ENCODE measurements at places on chromosomes 6 and 20. TPM values are rescaled to one million over a fixed set of nuclear protein-coding genes. Genes with fewer than 3 reads are reported as not detected.

- no peak overlapping the region for H3K27ac ChIP-seq
- H3K4me3 ChIP-seq: no peak overlapping the region
- no peaks in the 10 kb centered on the region for H3K4me1 ChIP-seq
Observed at GRCh38 chr6:154637392-154637791, 95.8 kb upstream of the SCAF8 start.

DNA sequence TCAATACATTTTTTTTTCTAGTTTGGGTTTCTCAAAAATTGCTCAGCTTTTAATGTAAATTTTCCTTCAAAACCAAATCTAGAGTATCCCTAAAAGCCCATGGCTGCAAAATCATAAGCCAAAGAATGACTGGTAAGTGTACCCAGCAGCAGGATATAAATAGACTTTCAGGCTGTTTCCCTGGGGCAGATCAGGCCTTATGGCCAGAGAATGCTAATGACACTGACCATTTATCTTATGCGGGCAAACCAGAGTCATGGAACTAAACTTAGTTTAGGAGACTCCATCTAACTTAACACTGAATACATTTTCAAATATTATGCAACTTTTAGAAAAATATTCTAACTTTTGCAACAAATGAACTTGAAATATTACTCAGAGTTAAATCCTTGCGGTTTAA lies 7.4 kb downstream of the OSER1 start:
- peaks cover 36% of the 10 kb centered on the region for H3K36me3 ChIP-seq
- H3K27me3 ChIP-seq: no peaks in the 10 kb centered on the region
- DNase-seq: no peak
- no peak overlapping the region for H3K4me3 ChIP-seq

DNA sequence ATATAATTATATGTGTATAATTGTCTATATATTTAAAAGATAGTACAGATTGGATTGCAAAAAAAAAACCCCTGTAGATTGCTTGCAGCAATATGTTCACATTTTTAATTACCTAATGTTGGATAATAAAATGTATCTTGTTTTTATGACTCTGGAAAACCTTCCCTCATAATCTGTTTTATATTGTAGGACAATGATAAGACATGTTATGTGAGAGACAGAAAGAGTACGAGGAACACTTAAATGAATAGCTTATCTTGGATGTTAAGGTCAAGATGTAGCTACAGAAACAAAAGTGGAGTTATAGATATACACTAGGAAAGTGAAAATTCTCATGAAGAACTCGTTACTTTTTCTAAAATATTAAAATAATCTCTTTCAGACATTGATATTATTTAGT lies 691.6 kb upstream of the IMPG1 start:
- DNase-seq: no peak
- no peak overlapping the region for H3K27ac ChIP-seq
- no peaks in the 10 kb centered on the region for H3K36me3 ChIP-seq
- no peaks in the 10 kb centered on the region for H3K27me3 ChIP-seq
- H3K4me3 ChIP-seq: no peak overlapping the region
- H3K4me1 ChIP-seq: no peaks in the 10 kb centered on the region

The PNLDC1 gene
- total RNA-seq: 0.29 TPM

DNA sequence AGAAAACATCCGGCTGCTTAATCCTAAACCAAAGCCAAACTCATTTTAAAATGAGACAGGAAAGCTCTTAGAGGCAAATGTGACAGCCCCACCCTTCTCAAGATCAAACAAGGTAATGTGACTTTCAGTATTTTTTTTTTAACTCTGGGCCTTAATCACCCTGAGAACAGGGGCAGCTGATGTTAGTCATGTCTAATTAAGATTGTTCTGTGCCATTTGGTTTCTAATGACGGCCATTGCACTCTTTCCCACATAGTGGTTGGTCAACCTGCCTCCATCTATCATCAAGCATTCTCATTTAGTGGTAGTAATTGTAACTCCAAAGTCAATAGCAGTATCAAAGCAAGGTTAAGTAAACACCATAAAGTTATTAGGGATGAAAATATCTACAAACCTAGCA lies 191.6 kb upstream of the EXOC2 start:
- peaks cover 8% of the 10 kb centered on the region for H3K27me3 ChIP-seq
- H3K27ac ChIP-seq: no peak overlapping the region
- no peak for DNase-seq
- no peak overlapping the region for H3K4me3 ChIP-seq
- H3K4me1 ChIP-seq: peaks cover 9% of the 10 kb centered on the region

GRCh38 chr20:53890443-53891305 lies 179.7 kb downstream of the BCAS1 start:
- peaks cover 33% of the 10 kb centered on the region for H3K4me1 ChIP-seq
- H3K27ac ChIP-seq: no peak overlapping the region
- no peak overlapping the region for H3K4me3 ChIP-seq
- H3K27me3 ChIP-seq: no peaks in the 10 kb centered on the region
- H3K36me3 ChIP-seq: no peaks in the 10 kb centered on the region

The SPATA25 gene
- total RNA-seq: 0.50 TPM

DNA sequence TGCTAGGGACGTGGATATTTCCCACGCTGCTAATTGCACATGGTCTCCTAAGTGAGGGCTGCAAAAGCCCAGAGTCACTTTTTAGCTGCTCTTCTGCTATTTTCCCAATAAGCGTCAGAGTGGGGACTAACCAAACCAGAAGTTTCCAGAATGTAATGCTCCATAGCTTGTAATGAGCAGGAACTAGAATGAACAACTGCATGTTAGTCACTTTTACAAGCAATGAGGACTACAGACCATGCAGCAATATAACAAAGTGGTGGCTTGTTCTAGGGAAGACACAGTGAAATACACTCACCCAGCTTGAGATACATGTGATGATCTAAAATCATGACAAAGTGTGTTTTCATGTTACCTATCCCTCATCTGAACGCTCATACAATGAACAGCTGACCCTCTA lies 314.1 kb upstream of the SGK1 start:
- no peak overlapping the region for H3K27ac ChIP-seq
- peaks cover 32% of the 10 kb centered on the region for H3K4me1 ChIP-seq
- no peaks in the 10 kb centered on the region for H3K27me3 ChIP-seq
- H3K4me3 ChIP-seq: no peak overlapping the region
- DNase-seq: no peak

The MLN gene
- not detected for total RNA-seq

GRCh38 chr20:4016340-4017050 lies 1.1 kb upstream of the RNF24 start:
- no peak for DNase-seq
- H3K27me3 ChIP-seq: no peaks in the 10 kb centered on the region
- no peaks in the 10 kb centered on the region for H3K36me3 ChIP-seq
- peak overlapping the region; percentile 50 for H3K4me3 ChIP-seq

- H3K27me3 ChIP-seq: no peaks in the 10 kb centered on the region
- H3K4me1 ChIP-seq: no peaks in the 10 kb centered on the region
- DNase-seq: no peak
- no peak overlapping the region for H3K4me3 ChIP-seq
- no peak overlapping the region for H3K27ac ChIP-seq
Observed at GRCh38 chr6:91127752-91128151, 540.9 kb upstream of the MAP3K7 start.

DNA sequence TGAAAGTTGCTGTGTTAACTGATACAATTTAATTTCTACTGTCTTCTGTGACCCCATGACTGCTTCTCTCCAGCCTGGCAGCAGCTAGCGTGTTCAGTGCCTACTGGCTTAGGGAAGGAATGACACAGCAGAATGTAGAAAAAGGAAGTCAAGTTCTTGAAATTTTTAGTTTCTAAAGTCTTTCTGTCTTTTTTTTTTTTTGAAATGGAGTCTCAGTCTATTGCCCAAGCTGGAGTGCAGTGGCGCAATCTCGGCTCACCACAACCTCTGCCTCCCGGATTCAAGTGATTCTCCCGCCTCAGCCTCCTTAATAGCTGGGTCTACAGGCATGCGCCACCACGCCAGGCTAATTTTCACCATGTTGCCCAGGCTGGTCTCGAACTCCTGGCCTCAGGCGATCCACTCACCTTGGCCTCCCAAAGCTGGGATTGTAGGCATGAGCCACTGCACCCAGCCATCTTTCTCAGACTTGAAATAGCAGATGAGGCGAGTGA lies 39.3 kb downstream of the PCNA start:
- H3K36me3 ChIP-seq: peaks cover 1% of the 10 kb centered on the region
- H3K27ac ChIP-seq: peak overlapping the region; percentile 71
- no peak overlapping the region for H3K4me3 ChIP-seq
- H3K27me3 ChIP-seq: no peaks in the 10 kb centered on the region
- peaks cover 37% of the 10 kb centered on the region for H3K4me1 ChIP-seq

DNA sequence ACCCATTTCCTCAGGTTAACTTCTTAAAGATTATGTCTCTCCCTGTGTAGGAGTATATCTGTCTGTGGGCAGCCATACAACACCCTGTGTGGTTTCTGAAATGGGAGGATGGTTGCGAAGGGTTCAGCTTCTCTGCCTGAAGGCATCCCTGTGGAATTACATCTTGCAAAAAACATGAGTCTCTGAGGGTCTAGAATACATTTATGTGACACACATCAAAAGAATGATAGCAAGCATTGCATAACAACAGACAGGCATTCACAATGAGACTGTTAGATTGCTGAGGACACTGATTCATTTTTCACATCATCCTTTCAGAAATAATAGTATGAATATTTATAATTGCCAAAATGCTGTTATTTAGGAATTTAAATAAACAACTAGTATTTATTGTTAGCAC lies 670.9 kb downstream of the HTR1B start:
- H3K4me3 ChIP-seq: no peak overlapping the region
- no peak for DNase-seq
- H3K36me3 ChIP-seq: no peaks in the 10 kb centered on the region
- H3K4me1 ChIP-seq: no peaks in the 10 kb centered on the region
- H3K27me3 ChIP-seq: no peaks in the 10 kb centered on the region
- H3K27ac ChIP-seq: no peak overlapping the region

The RIOK1 gene
- 33.5 TPM for total RNA-seq

The AKAP12 gene
- total RNA-seq: 3.6 TPM
